NCI-H748 treated with DMSO at 0.1 percent for 48 hours (cell line): ENCODE measurements at places on chromosomes 3 and 15.
A peak's percentile ranks its signal among the peaks of the same experiment; 100 is the strongest.

DNA sequence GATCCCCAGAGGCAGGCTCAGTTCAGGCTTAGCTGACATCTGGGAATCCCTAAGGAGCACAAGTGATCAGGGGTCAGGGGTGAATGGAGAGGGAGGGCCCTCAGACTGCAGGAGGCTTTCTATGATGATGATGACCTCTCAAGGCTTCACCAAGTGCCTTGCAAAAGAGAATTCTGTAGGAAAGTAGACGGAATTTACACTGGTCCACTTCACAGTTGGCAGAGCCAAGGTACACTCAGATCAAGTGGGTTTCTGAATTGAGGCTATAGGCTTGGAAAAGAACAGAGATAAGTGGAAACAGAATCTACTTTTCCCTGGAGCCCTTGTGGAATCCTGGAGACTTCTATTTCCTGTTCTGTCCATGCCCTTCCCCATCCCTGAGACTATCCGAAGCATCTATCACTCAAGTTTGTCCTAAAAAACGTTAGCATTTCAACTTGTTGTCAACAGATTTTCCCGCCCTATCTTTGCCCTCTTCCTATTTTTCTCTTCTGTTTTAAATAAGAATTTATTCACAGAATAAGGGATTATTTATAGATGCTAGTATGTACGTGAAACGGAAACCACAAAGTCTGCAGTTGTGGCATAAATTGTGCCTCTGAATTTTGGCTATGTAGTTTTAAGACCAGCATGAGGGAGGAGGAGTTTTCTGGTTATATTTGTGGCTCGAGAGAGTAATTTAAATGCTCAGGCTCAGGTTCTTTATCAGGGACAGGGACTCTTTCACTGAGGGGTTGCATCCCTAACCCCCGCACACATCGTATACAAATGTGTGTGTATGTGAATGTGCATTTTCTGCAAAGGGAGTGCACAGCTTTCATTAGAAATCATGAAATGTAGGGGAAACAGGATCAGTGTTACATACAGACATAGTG is 12.8 kb downstream of the GCSAM start:
- DNase-seq, result no peak

- peak; percentile 78 for DNase-seq
Observed at GRCh38 chr3:71926262-71926600, 141.3 kb upstream of the PROK2 start.

GRCh38 chr3:49119439-49119838 is 1.2 kb downstream of the USP19 start:
- no peak for DNase-seq

DNA sequence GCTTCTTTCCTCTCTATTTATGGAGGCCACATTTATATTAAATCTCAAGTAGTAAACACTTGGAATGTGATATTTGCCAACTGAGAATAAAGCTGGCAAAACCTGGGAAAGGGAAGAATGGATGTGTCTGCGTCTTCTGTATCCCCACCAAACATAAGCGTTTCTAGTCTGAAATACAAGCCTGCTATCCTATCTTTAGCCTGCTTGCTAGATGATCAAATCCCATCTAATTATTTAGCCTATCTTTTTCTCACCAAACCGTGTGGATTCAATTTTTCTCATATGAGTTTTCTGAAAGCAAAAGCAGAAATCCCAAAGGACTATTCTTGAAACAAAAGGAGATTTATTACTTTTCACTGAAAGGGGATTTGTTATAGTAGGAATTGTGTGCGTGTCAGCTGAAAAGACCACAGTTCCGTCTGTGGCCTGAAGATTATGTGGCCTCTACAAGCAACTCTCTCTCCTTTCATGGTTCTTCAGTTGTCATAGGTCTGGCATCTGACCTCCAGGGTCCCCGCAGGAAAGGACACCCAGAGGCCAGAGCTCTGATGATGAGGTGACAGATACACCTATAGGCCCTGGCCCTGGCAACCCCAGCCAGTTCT is 266.0 kb upstream of the MCTP2 start:
- DNase-seq, result no peak

- DNase-seq, result no peak
Observed at GRCh38 chr15:39106950-39107349, 473.9 kb upstream of the THBS1 start.

GRCh38 chr3:131082871-131083863 is 56.5 kb downstream of the NEK11 start:
- peak; percentile 51 for DNase-seq

DNA sequence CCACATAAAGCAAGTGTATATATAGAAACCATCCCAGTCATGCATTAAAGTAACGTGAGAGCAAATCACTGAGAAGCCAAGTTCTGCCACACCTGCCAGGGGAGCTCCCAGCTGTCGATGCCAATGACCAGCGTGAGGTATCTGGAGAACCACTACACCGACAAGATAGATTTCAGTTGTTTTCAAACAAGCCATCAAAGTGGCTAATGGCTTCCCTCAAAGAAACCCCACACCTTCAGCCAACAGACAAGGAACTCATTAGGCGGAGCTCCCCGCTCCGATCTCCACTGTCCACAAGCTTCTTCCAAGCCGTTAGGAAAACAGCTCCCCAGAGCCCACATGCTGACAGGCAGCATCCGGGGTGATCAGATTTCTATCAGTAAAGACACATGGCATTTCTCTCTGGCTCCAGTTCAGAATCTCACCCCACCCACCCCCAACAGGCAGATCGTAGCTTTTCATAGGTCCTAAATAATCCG is 54.2 kb upstream of the SPATA12 start:
- peak; percentile 77 for DNase-seq

DNA sequence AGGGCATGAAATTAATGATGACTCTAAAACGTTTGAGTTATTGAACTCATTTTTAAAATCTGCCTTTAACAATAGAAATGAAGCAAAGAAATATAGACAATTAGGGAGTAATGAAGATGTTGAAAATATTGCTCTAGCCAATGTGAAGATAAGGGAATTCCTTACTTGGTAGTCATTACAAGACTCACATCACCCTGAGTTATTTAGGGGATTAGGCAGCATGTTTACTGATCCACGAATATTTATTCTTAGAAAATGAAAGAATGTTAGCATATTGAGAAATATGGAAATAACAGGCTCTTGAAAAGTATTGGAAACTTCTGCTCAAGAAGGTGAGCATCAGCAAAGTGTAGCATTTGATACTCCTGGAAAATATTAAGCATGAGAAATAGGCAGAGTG is 398.1 kb upstream of the ARPP21 start:
- no peak for DNase-seq

- no peak for DNase-seq
Observed at GRCh38 chr15:62391641-62392262, 226.7 kb upstream of the C2CD4B start.

DNA sequence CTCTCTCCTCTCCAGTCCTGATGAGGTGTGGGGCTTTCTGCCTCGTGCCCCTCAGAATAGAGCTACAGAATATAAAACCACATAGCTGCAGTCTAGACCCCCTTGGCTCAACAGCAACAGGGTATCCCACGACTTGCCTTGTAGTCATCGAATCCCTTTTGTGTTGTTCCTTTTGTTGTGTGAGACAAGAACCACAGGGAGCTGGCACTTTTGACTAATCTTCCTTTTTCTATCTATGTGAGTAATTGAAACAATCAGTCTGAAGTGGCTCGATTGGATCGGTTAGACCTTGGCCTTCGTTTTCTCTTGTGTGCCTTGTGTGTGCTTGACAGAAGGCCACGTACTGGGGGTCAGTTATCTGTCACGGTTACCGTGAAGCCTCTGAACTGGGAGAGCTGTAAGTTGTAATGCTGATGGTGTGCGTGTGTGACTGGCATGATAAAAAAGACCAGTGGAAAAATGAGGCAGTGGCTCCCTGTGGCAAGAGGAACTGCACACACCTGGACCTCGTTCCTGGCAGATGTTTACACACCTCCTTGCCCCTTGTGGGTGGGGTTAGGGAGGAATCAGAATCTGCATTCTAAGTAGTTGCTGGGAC is 23.2 kb upstream of the IQCF6 start:
- no peak for DNase-seq

- no peak for DNase-seq
Observed at GRCh38 chr3:19384868-19385267, 236.6 kb downstream of the KCNH8 start.

GRCh38 chr3:105686278-105686897 is 182.4 kb downstream of the CBLB start:
- no peak for DNase-seq

- no peak for DNase-seq
Observed at GRCh38 chr15:100309109-100310040, 32.4 kb downstream of the ADAMTS17 start.

DNA sequence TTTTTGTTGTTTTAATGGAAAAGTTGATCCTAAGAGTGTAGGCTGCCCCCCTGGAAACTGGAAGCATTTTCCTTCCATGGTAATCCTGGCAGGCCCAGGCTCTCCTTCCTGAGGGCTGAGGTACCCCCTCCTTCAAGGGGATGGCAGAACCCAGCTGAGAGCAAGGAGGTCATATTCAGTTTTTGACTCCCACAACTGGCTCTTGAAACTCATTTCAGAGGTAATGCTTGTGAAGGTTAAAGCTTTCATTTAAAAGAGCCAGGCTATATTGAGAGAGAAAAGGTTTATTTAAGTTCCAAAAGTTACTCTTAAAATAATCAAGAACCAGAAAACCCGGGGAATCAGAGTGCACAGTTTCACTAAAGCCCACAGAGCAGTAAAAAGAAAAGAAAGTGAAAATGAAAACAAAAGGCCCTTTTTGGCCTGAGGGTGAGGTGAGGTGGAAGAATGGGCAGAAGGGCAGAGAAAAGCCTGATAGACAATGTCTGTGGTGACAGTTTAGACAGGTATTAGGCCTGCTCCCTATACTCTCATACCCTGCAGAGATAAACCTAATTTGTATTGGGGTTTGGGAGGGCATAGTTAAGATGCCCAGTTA is 47.0 kb upstream of the RBP1 start:
- DNase-seq, result no peak

- DNase-seq, result no peak
Observed at GRCh38 chr15:82922737-82923136, 29.8 kb downstream of the HOMER2 start.
